Spinal cord (tissue), 10 donors: ENCODE measurements at places on chromosomes 5 and 9. TPM values are rescaled to one million over a fixed set of nuclear protein-coding genes. Genes with fewer than 3 reads are reported as not detected.

Gene GBA2
- 109 TPM for polyA plus RNA-seq

Gene SLC25A2
- 0.15 TPM for polyA plus RNA-seq

Gene PCDHGA11
- polyA plus RNA-seq: 16.1 TPM

Gene NR5A1
- polyA plus RNA-seq: 0.09 TPM

Gene COL5A1
- polyA plus RNA-seq: 79.4 TPM

Gene C1QTNF3
- polyA plus RNA-seq: 31.6 TPM

Gene MACROH2A1
- 190 TPM for polyA plus RNA-seq

Gene PCSK5
- 9.8 TPM for polyA plus RNA-seq

Gene BAAT
- polyA plus RNA-seq: 0.33 TPM

Gene SMIM32
- polyA plus RNA-seq: 8.1 TPM

Gene CMBL
- 48.3 TPM for polyA plus RNA-seq

Gene MLANA
- 0.49 TPM for polyA plus RNA-seq

Gene ACER2
- polyA plus RNA-seq: 2.8 TPM

Gene PCDHA9
- 3.5 TPM for polyA plus RNA-seq

Gene OMD
- polyA plus RNA-seq: 1.4 TPM

Gene CAMK4
- 19.3 TPM for polyA plus RNA-seq

Gene SH3TC2
- 7.3 TPM for polyA plus RNA-seq

Gene C9orf50
- 0.59 TPM for polyA plus RNA-seq

Gene ECM2
- 6.1 TPM for polyA plus RNA-seq

Gene MSX2
- 5.5 TPM for polyA plus RNA-seq

Gene TRPM3
- 16.7 TPM for polyA plus RNA-seq

Gene CARTPT
- polyA plus RNA-seq: 30.1 TPM

Gene IL5
- 0.86 TPM for polyA plus RNA-seq

Gene CAVIN4
- polyA plus RNA-seq: 3.3 TPM

Gene ASS1
- polyA plus RNA-seq: 64.7 TPM

Gene ELOVL7
- 4.2 TPM for polyA plus RNA-seq

Gene FBP1
- 2.2 TPM for polyA plus RNA-seq

Gene C9orf78
- 78.2 TPM for polyA plus RNA-seq

Gene AGXT2
- polyA plus RNA-seq: 0.21 TPM

Gene CCDC152
- 14.9 TPM for polyA plus RNA-seq

Gene SH2D3C
- polyA plus RNA-seq: 29.4 TPM

Gene GZMA
- not detected for polyA plus RNA-seq

Gene HMCN2
- polyA plus RNA-seq: 5.9 TPM

Gene CDC20B
- polyA plus RNA-seq: 0.41 TPM

Gene DMRT3
- polyA plus RNA-seq: 0.72 TPM

Gene SYNPO
- 14.9 TPM for polyA plus RNA-seq

Gene C5orf58
- polyA plus RNA-seq: 1.8 TPM

Gene SPOCK1
- 167 TPM for polyA plus RNA-seq

Gene C6
- 0.17 TPM for polyA plus RNA-seq

Gene YTHDC2
- polyA plus RNA-seq: 24.1 TPM

Gene TMC1
- 2.0 TPM for polyA plus RNA-seq

Gene MACIR
- polyA plus RNA-seq: 48.7 TPM

Gene CCDC192
- polyA plus RNA-seq: 1.6 TPM

Gene TNFAIP8
- 3.5 TPM for polyA plus RNA-seq

Gene SLC34A3
- polyA plus RNA-seq: 1.6 TPM

Gene DND1
- 2.4 TPM for polyA plus RNA-seq

Gene SPINK1
- polyA plus RNA-seq: 0.35 TPM

Gene CRHBP
- polyA plus RNA-seq: 7.5 TPM

Gene ADGRD2
- 26.1 TPM for polyA plus RNA-seq

Gene CXCL14
- 20.4 TPM for polyA plus RNA-seq

Gene IFNA21
- not detected for polyA plus RNA-seq

Gene NPDC1
- polyA plus RNA-seq: 276 TPM

Gene LCN9
- not detected for polyA plus RNA-seq
